Fibroblast of skin of back (primary cell): ENCODE measurements at places on chromosomes 2 and 18.
A peak's percentile ranks its signal among the peaks of the same experiment; 100 is the strongest.

GRCh38 chr18:69490813-69491212, 90.1 kb downstream of the DOK6 start:
- peak; percentile 91 for DNase-seq

- no peak for DNase-seq
These were observed 46.9 kb upstream of the TAF1B start for GRCh38 chr2:9796056-9797010.

DNA sequence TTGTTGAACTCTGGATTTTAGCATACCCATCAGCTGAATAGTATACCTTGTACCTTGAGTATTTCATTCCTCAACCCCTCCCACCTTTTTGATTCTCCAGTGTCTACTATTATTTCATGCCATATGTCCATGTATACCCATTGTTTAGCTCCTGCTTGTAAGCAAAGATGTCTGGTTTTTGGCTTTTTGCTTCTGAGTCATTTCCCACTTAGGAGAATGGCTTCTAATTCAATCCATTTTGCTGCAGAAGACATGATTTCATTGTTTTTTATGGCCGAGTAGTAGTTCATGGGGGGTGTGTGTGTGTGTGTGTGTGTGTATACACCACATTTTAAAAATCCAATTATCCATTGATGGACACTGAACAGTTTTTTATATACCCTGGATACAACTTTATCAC, 24.3 kb upstream of the MOCOS start:
- DNase-seq, result no peak

- DNase-seq, result peak; percentile 38
These were observed 18.7 kb downstream of the FHOD3 start for GRCh38 chr18:36316246-36316645.

DNA sequence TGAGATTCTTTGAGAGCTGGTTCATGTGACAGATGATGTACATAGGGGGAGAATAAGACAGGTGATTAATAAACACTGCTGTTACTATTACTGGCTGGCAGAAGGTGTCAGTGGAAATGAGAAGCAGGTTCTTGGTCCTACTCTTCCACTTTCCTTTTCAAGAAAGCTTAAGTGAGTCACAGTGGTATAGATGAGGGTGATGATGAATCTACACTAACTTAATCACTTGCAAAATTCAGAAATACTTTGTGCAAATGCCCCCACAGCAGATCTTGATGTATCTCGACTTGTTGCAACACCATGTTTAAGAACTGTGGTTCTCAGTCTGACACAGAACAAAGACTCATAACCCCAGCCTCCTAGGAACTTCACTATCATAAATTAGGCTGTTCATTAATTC, 35.9 kb upstream of the MGAT5 start:
- no peak for DNase-seq

DNA sequence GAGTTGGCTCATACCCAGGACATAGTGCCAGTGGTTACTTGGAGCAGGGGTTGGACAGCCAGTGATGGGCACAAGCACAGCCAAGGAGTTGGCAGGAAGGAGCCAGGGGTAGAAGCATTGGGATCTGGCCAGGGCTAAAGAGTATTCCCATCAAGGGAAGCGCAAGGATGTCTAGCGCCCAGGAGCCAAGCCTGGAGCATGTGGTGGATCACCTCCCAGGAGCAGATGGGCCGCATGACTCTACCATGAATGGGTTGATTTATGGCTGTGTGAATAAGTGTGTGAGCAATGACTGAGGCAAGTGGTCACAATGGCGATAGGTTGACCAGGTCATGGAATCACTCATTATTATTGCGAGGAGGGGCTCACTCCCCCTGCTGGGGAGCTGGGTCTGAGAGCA, 111.1 kb downstream of the FHOD3 start:
- no peak for DNase-seq

DNA sequence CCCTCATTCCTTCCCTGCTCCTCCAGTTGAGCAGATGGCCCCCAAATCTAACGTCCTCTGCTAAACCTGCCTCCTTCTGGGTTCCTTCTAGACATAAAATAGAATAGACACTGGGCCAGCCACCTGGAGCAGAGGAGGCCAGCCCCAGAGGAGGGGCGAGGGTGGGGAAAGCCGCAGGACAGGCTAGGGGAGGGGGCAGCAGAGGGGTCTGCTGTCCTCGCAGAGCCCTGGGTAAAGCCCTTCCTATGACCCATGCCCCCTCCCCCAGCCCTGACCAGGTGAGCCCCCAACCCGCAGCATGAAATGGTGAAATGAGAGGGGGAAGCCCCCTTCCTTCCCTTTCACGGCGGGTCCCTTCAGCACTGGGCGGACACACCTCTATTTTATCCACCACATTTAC, 7.8 kb downstream of the MFSD2B start:
- DNase-seq, result no peak

DNA sequence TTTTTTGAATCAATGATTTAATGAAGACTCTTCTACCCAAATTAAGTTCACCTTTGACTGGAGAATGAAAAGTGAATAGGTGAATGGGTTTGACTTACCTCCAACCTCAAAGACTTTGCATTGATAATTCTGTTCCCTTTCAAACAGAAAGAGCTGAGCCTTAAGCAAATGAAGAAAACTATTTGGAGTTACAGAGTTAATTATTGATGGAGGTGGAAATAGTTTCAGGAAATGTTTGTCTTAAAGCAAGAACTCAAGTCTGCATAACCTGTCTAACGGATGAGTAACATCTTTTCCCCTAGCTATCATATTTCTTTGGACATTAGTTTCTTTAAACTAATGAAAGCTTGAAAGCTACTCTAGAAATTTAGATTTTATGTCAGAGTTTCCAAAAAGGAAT, 166.5 kb downstream of the CERS6 start:
- DNase-seq, result no peak

- DNase-seq, result peak; percentile 96
These were observed 15.9 kb upstream of the SEC11C start for GRCh38 chr18:59123588-59124369.

GRCh38 chr2:213021971-213022899, 129.2 kb downstream of the IKZF2 start:
- peak; percentile 37 for DNase-seq

DNA sequence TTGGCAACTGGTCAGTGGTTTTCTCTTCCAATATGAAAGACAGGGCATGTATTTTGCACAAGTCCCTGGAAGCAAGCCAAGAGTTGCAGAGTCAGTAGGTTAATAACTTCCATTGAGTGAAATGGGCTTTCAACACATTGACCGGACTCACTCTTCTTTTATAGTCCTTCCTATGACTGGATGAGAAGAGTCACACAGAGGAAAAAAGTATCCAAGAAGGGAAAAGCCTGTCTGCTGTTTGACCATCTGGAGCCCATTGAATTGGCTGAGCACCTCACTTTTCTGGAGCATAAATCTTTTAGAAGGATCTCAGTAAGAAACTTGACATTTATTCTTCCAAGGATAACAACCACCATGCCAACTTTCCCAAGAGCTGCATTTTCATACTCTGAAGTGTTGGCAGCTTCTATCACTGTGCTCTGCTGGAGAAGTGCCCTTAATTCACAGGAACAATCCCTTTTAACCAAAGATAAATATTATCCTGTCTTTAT, 45.4 kb downstream of the RASGRP3 start:
- DNase-seq, result peak; percentile 21

DNA sequence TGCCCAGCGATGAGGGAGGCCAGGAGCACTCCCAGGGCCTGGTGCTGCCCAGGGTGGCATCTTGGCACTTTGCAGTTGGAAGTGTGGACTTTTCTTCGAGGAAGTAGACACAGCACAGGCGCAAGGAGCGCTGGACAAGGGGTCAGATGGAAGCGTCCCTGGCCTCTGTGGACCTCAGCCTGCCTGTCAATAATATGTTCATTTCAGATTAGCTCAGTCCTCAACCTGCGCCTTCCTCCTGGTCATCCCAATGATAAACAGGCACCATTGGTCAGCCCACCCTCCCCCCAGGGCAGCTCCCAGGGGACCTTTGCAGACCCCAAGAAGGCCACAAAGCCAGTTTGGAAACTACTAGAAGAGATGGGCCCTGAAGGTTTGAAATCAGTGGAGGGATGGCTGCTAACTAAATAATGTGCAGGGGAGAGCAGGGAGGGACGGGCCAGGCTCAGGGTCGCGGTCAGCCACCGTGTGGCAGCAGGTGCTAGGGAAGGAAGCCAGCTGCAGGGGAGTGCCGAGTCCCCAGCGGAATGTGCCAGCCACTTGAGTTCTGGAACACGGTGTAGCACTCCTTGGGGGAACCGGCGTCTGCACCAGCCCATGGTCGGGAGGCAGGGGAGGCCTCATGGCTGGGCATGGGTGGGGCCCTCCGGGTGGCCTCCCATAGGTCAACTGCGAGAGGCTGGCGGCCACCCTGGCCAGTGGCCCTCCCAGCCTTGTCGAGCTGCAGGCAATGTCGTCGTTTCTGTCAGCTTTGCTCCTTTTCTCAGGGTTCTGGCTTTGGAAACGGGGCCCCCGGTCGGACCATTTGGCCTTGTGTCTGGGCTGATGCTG, 59.9 kb downstream of the ADI1 start:
- DNase-seq, result no peak

- DNase-seq, result peak; percentile 56
These were observed 71.7 kb downstream of the FEZ2 start for GRCh38 chr2:36526226-36526625.

- no peak for DNase-seq
These were observed 115.1 kb downstream of the NFATC1 start for GRCh38 chr18:79510731-79511241.

GRCh38 chr2:216560838-216561270, 62.2 kb downstream of the RPL37A start:
- DNase-seq, result peak; percentile 94

GRCh38 chr2:192828175-192828574, 633.4 kb upstream of the TMEFF2 start:
- no peak for DNase-seq

DNA sequence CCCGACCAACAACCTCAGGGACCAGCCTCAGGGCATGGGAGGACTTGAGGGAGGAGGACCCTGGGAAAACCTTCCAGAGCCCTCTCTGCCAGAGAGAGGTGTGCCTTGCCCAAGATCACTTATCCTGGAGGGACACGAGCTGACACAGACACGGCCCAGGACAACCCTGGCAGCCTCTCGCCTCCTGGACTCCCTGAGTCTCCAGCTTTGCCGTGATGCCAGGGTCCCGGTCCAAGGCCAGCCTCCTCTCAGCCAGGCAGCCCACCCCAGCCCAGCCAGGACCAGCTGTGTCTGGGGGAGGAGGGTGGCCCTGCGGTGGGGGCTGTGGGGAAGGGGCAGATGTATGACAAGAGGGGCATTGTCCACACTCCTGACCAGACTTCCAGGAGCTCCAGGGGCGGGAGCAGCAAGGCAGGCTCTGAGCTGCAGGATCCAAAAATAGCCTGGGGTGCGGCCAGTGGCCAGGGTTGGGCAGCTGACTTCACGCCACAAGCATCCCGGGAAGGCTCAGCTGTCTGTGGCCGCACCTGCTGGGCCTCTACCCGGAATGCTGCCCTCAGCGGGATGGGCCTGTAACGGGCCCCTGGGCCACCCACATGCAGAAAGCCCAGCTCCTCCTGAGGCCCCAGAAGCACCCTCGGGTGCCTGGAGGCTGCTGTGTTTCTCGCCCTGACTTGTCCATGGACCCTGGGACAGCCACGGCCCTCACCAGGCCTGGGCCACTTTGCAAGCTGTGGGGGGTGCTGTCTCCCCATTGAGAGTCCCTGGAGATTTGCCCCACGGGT, 65.5 kb upstream of the GPC1 start:
- DNase-seq, result peak; percentile 95

DNA sequence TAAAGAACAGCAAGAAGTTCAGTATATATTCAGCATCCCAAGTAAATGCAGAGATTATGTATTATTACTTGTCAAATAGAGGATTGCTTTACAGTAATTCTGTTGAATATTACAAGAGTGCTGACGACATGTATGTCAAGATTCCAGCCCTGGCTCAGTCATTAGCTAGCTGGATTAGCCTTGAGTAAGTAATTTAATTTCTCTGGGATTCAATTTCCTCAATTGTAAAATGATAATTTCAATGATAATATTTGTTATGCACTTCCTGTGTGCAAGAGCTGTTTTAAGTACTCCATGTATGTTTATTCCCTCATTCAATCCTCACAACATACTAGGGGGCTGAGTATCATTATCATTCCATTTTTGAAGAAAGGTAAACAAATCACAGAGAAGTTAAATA, 44.0 kb downstream of the TCF4 start:
- no peak for DNase-seq

DNA sequence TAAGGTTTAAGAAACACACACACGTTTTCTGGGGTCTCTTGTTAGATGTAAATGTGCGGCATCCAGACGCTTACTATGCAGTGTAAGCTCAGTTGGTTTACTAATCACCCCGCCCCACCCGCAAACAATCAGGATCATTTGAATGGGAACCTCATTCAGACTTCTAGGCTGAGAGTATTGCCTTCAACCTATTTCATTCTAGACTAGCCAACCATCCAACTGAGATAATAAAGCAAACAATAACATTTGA, 1.3 kb upstream of the FIGN start:
- no peak for DNase-seq

DNA sequence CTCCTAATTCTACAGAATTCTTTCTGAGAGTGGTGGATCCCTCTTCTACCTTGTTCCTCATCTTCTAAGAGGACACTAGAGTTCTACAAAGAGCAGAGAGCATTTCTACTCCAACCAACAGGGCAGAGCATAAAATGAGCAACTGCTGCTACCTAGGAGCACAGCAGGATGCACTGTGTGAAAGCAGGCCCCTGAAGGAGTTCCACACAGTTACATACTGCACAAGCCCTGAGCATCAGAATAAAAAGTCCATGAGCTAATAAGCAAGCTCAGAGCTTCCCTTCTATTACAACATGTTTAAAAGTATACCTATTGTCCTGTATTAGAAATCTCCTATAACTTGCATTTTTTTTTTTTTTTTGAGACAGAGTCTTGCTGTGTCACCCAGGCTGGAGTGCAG, 8.4 kb downstream of the FHL2 start:
- DNase-seq, result no peak

DNA sequence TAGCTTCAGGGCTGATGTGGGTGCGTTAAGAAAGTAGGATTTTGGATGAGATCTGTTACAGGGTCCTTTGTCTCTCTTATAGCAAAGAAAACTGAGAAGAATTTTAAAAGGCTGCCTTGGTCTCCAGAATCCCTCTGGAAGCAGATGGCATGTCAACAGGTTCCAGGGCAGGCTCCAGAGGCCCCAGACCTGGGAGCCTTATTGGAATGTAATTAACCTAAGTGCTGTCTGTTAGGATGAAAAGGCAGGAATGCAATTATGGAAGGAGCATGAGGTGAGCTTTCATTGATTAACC, 97.2 kb upstream of the PKDCC start:
- DNase-seq, result no peak

DNA sequence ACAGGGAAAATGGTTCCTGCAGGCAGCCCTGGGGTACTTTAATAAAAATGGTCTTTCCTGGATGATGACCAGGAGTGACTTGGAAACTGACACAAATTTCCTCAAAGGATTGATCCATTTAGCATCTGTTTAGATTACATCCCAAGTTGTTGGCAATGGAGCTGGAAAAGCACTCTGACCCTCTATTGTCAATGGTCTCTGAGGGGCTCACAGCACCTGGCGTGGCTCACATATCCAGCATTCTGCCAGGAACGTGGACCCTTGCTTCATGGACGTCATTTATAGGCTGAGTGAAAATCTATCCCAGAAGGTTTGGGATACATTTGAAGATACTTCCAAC, 43.8 kb downstream of the SERTAD2 start:
- DNase-seq, result no peak

GRCh38 chr18:78975292-78975691, 4.3 kb upstream of the SALL3 start:
- DNase-seq, result no peak

GRCh38 chr2:112721819-112722522, 1.2 kb downstream of the NT5DC4 start:
- no peak for DNase-seq
